ENCODE measurements at places on chromosomes 2 and 18.

DNA sequence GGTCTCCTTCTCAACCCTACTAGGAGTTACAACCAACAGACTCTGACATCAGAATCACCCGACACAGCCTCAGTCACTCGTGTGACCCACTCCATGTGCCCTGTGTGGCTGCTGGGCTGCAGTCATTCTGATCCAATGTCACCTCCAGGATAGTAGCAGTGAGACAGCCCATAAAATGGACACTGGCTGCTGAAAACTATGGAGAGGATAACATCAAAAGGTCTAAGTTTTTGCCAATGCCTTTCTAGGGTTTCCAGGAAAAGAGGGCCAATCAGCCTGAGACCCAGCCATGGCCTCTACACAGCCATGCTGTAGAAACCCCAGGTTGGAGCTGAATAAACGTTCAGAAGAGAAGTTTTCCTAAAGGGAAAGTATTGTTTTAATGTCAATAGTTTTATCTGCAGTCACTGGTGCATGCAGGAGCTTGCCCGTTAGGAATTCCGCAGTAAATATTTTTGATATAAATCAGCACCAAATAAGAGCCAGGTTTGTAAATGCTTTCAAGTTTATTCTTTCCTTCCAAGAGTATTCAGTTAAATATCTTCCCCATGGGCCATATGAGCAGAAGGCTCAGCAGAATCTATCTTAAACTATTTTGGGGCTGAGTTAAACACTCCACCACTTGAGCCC lies 92.2 kb upstream of the PID1 start:
- no peak for DNase-seq

DNA sequence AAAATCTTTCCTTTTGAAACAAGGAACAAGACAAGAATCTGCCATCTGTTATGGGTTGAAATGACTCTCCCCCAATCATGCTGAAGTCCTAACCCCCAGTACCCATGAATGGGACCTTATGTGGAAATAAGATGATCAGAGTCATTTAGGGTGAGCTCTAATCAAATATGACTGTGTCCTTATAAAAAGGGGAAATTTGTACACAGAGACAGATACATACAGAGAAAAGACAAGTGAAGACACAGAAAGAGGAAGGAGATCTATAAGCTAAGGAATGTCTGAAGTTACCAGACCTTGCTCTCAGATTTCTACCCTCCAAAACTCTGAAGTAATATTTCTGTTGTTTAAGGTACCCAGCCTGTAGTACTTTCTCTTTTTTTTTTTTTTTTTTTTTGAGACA lies 15.7 kb downstream of the TGFBRAP1 start:
- DNase-seq: peak; percentile 29

DNA sequence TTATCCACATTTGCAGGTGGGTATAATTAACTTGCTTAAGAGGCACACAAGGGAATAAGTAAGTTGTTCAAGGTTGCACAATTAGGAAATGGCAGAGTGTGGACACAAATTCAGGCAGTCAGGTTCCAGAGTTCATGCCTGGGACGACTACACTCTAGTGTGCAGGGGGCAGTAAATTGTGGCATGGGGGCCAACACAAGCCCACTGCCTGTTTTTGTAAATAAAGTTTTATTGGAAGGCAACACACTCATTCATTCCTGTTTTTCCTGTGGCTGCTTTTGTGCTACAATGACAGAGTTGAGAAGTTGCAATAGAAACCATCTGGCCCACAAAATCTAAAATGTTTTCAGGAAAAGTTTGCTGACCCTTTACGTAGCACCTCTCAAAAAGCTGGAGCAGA lies 41.4 kb downstream of the XDH start:
- no peak for DNase-seq

DNA sequence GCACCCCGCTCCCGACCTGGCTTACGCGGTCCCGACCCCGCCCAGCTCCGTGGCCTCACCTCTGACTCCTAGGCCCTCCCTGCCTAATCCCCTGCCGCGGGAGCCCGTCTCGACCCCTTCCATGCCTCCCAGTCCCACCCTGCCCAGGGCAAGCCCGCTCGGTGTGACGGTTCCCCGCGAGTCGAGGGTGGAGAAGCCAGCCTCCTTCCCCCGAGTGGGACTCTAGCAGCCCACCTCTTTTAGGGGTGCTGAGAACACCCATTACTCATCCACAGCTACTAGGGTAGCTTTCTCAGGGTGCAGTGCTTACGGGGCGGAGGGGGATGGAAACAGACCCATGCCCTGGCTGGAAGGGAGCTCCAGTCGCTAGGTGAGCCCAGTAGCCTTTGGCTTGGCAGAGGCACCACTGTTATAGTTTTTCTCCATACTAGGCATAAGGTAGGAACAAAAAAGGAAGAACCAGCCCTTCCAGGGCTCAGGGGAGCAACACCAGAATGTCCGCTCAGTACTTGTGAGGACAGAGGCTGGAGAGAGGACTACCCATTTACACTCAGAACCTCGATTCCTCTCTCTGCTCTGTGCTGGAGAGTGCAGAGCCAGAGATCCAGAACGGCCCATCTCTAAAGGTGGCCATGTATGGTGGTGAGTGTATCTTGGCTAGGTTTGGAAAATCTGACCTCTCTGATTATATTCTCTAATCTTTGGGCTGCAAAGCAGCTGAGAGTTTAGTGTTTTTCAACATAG lies 606 bp downstream of the AGBL5 start:
- no peak for DNase-seq

DNA sequence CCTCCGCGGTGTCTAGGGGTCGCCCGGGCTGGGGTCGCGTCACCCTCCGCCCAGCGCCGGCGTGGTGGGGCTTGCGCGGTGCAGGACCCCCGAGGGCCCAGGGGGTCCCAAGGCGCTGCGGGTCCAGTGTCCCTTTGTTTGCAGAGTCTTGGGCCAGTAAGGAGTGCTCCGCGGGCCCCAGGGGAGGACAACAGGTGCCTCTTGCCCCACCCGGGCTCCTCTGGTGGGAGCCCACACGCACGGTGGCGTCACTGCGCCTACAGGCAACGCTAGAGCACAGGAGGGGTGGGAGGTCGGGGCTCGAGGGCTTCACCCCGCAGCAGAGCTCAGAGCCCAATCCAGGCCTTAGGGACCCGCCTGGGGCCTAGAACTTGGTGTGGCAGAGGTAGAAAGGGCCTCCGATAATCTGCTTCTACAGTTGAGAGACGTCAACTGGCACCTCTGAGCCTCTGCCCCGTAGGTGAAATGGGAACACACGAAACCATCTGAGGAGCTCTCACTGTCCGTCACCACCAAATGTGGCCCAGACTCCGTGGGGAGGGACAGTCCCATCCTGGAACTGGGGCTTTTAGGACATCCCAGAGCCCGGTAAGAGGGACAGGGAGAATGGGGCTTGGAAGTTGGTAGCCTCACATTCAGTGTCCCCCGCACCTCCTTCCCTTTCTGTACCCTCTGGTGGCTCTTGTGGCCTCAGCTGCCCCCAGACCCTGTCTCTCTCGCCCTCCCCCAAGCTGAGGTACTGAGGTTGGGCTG lies 1.4 kb downstream of the ARID5A start:
- DNase-seq: no peak

DNA sequence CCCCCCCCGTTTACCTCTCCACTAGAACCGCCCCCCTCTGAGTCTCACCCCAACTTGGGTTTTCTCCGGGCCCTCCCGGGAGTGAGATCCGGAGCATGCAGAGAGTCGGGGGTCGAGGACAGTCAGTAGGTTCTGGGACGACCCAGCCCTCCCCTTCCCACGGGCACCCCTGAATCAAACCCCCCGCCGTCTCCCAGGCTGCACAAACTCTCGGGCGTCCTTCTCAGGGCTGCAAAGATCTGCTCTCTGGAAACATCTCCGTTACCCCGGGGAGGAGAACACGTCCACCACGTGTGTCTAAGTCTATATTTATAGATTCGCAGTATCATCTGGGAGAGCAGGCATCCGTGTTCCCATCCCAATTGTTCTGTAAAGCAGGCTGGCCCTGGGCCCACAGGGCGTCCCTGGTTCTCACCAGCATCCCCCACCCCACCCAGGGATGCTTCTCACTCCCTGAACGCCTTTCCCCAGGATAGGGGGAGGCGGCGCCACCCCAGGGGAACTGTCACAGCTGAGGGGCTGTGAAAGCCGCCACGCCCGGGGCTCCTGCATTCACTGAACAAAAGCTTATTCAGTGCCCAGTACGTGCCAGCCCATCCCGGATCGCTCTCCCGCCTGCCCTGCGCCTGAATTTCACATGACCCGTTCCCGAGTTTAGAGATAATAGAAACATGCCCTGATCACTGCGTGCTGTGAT lies 765 bp upstream of the DIPK1C start:
- DNase-seq: no peak

- peak; percentile 17 for DNase-seq
Observed at GRCh38 chr2:224884188-224884587, 158.1 kb downstream of the DOCK10 start.

GRCh38 chr2:8926356-8926755 lies 77.1 kb downstream of the MBOAT2 start:
- DNase-seq: no peak

DNA sequence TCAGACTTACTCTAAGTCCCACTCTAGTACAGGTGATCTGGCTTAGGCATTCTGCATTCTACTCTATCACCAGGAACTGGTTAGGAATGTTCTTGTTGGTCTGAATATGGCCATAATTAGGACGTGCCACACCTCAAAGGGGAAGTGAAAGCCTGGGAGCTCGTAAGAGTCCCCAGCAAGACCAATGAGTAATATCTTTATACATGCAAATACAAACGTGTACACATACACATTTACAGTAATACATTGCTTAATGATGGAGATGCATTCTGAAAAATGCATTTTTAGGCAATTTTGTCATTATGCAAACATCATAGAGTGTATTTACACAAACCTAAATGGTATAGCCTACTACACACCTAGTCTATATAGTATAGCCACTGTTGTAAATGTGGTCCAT lies 19.5 kb upstream of the ERCC3 start:
- DNase-seq: no peak

DNA sequence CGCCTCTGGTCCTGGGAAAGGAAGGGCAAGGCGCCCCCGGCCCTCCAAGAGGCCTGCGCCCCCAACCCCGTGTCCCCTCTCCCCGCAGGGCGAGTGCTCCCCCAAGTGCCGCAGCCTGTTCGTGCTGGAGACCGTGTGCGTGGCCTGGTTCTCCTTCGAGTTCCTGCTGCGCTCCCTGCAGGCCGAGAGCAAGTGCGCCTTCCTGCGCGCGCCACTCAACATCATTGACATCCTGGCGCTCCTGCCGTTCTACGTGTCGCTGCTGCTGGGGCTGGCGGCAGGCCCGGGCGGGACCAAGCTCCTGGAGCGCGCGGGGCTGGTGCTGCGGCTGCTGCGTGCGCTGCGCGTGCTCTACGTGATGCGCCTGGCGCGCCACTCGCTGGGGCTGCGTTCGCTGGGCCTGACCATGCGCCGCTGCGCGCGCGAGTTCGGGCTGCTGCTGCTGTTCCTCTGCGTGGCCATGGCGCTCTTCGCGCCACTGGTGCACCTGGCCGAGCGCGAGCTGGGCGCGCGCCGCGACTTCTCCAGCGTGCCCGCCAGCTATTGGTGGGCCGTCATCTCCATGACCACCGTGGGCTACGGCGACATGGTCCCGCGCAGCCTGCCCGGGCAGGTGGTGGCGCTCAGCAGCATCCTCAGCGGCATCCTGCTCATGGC lies 52.4 kb downstream of the SLC66A2 start:
- no peak for DNase-seq

DNA sequence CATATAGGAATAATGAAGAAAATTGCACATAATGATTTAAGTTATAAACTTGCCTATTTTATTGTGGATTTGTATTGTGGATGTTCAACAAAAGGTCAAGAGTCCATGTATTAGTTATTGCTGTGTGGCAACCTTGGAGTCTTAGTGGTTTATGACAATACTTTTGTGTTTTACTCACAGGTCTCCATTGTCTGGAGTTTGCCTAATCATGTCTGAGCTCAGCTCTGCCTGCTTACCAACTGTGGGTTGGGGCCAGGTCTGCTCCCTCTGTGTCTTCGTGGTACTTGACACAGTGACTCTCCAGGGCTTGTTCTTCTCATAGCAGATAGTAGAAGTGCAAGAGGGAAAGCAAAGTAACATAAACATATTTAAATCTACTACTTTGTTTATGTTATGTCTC lies 382.5 kb downstream of the CBLN2 start:
- DNase-seq: no peak

GRCh38 chr2:222989431-222989830 lies 62.6 kb upstream of the KCNE4 start:
- DNase-seq: no peak

- DNase-seq: no peak
Observed at GRCh38 chr18:11146947-11147345, 2.4 kb downstream of the PIEZO2 start.

- no peak for DNase-seq
Observed at GRCh38 chr2:120834206-120834605, 98.5 kb downstream of the GLI2 start.

GRCh38 chr2:12397854-12398253 lies 318.9 kb upstream of the TRIB2 start:
- DNase-seq: no peak

- no peak for DNase-seq
Observed at GRCh38 chr18:21741562-21742314, 1.1 kb downstream of the MIB1 start.

Data from GF-D8 (cell line).